ENCODE measurements at places on chromosomes 2 and 18.

- DNase-seq, result no peak
Measured at GRCh38 chr2:137133225-137133624, 367.9 kb downstream of the THSD7B start.

DNA sequence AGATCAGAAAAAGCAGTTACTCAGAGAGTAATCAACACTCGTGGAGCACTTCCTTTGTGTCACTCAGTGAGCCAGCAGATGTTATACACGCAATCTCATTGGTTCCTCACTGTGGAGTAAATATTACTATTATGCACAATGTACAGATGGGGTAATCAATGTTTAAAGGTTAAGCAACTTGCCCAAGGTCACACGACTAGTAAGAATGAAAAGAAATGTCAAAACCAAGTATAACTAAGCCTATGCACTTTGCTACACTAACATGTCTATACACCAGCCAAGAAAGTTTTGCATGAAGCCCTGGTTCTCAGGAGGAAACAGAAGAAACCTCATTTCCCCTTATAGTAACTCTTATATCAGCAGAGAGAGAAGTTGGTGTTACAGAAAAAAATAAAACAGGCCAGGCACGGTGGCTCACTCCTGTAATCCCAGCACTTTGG, 5.4 kb downstream of the METTL21A start:
- peak; percentile 44 for DNase-seq

- DNase-seq, result no peak
Measured at GRCh38 chr2:139259422-139260051, 479.3 kb upstream of the NXPH2 start.

DNA sequence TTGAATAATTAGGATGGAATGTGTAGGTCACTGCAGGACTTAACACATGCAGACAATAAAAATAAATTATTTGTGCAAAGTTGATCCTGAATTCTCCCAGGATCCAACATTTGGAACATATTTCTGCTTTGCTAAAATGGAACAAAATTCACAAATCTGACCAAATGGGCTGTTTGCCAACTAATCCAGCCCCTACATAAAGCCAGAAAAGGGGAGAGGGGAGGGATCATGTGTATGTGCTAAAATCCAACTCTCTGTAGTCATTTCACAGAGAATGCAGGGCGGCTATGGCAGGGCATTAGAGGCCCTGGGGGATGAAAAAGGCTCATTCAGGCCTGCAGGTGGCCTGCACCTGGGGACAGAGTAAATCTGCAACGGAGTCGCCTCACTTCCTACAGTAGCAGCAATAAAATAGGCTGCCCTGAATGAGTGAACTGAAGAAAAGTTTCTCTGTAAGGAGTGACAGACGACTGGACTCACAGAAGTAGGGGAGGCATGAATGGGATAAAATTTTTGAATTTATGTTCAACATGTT, 4.0 kb upstream of the ZFP36L2 start:
- DNase-seq, result no peak

- DNase-seq, result no peak
Measured at GRCh38 chr18:58212274-58212673, 168.2 kb downstream of the NEDD4L start.

DNA sequence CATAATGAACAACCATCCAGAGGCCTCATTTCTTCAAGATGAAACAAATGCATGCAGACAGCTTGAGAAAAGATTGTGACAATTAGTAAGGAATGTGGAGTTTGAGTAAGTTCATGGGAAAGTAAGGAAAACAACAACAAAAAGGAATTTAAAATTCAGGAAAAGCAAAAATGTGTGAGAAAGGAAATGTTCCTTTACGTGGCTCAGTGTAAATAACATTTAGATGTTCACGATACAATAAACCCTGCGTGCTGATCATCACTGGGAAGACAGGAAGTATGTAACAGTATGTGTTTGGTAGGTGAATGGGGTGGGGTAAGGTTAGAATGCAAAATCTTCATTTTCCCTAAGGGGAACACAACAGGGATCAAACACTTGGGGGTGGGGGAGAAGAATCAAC, 72.7 kb downstream of the TRIP12 start:
- no peak for DNase-seq

- DNase-seq, result no peak
Measured at GRCh38 chr2:168855601-168856000, 34.6 kb downstream of the SPC25 start.

- DNase-seq, result no peak
Measured at GRCh38 chr2:94960751-94961150, 64.8 kb upstream of the MAL start.

- no peak for DNase-seq
Measured at GRCh38 chr2:112154246-112155117, 16.3 kb downstream of the FBLN7 start.

DNA sequence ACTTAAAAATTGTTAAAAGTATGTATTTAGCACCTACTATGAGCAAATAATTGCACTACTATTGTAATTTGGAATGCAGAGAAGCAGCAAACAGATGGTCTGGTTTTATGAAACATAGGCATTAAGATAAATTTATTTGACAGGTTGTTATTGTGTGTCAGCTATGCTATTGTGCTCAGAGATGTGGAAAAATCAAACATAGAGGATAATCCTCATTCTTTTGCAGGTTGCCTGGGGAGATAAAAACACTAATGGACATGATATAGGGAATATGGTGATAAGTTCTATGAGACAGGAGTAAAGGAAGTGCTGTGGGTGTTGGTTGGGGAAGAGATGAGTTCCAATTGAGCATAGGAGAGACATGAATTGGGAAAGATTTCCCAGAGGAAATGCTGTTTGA, 71.3 kb downstream of the PPP1R1C start:
- no peak for DNase-seq

GRCh38 chr2:128622371-128622770, 303.7 kb upstream of the HS6ST1 start:
- DNase-seq, result no peak

- DNase-seq, result peak; percentile 19
Measured at GRCh38 chr2:197209742-197210408, 100.7 kb downstream of the ANKRD44 start.

- no peak for DNase-seq
Measured at GRCh38 chr2:68839260-68839833, 31.9 kb downstream of the BMP10 start.

GRCh38 chr2:197904446-197904845, 100.1 kb downstream of the PLCL1 start:
- DNase-seq, result no peak

- no peak for DNase-seq
Measured at GRCh38 chr2:162967147-162967546, 128.6 kb upstream of the KCNH7 start.

DNA sequence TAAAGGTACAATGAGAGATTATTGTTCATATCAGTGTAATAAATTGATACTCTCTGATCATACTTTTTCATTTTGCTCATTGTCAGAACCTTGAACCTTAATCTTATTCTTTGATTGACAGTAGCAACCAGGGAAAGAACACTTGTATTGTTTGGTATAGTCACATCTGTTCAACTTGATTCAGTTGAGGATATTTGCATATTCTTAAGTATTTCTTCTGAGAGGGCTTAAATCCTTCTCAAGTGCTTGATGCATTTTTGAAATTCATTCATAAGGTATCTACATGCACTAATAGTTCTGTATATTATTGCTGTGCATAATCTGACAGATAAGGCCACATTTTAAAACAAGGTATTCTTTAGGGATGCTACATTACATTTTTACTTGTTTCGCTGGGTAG, 118.9 kb downstream of the EHBP1 start:
- no peak for DNase-seq

- DNase-seq, result no peak
Measured at GRCh38 chr2:120318626-120319025, 27.3 kb upstream of the INHBB start.

Data from GM20000 (cell line).